ENCODE measurements at places on chromosomes 2 and 18.

GRCh38 chr2:69034845-69035244 is 21.9 kb downstream of the ANTXR1 start:
- DNase-seq = no peak

DNA sequence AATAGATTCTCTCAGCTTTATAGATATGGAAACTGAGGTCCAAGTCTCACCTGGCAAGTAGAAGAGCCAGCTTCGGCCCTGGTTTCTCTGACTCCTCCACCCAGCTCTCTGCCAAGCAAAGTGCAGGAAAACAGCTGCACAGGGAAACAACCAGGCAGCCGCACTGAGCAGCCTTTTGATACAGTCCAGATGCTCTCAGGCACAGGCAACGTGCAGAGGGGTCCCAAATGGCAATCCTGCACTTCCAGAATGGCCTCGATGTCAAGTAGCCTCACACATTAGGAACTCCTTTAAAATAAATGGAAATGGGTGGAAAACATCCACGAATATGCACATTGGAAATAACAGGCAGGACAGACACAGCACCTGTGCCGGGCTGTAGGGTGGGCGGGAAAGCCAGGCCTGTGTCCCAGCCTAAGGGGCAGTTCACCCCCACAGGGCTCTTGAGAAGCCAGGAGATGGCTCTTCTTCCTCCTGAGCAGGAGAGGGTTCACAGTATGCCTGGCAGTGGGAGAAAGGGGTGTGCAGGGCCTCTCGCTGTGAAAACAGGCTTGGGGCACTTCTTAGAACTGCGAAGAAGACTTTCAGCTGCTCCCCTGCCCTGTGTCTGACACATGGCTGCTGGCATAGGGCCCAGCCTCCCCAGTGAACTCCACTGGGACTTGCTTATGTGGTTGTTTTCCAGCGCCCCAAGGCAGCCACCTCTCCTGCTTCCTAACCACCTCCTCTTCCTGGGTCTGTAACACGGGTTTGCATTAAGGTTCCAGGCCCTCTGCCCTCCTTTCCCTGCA is 63.9 kb upstream of the TUBA3E start:
- DNase-seq = no peak

DNA sequence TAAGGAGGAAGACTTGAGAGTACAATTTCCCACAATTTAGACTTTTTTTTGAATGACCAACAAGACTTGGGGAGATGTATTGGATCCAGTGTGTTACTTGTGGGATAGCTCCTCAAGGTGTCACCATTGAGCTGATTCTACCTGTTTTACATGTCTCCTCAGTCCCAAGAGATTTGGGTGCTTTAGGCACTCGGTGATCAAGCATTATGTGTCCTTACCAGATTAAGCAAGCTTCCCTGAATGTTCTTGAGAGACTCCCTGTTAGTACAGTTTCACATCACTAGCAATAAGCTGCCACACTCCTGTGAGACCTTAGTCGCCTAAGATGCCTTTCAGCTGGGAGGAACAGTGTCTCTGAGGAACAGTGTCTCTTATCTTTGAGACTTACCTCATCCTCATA is 384.3 kb upstream of the SYT4 start:
- no peak for DNase-seq

DNA sequence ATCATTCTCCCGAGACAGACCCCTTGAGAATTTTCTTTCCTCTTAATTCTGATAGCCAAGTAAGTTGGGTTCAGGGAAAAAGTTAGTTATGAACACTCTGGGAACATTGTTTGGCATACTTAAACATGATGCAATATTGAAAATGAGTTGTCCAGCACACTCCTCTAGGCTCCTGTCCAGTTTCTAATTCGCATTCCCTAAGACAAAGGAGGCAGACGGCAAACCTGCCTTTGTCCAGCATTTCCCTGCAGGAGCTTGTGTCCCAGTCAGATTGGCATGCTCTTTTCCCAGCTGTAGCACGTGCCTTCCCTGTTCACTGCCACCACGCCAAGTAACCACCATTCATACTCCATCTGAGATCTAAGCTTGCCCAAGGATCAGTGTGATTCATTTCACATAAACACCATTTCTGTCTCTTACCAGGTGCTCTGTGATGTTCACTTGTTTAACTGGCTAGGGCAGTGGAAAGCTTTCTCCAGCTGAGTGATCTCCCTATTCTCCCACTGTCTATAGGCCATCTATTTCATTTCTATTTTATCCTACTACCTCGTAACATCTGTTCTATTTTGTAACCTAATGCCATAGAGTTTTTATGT is 150.0 kb upstream of the EPB41L3 start:
- no peak for DNase-seq

DNA sequence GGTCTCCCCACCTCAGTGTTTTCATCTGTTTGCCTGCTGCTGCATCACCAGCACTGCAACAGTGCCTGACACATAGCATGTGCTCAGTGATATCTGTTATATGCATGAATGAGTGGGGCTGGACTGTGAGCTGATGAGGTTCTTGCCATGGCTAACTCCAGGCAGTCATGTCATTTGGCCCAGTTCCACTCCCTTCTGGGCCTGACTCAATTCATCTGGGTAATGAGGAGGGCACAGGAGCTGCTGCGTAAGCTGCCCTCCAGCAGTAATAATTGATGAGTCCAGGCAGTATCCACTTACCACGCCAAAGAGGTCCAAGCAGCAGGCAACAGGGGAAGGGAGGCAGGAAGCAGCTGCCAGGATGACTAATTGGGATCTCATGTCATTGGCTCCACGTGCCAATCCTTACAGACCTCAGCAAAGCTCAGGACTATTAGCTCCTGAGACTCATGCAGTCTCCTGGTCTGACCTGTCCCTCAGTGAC is 34.1 kb upstream of the MAT2A start:
- DNase-seq = no peak

GRCh38 chr18:8882632-8883408 is 177.5 kb downstream of the MTCL1 start:
- DNase-seq = no peak

DNA sequence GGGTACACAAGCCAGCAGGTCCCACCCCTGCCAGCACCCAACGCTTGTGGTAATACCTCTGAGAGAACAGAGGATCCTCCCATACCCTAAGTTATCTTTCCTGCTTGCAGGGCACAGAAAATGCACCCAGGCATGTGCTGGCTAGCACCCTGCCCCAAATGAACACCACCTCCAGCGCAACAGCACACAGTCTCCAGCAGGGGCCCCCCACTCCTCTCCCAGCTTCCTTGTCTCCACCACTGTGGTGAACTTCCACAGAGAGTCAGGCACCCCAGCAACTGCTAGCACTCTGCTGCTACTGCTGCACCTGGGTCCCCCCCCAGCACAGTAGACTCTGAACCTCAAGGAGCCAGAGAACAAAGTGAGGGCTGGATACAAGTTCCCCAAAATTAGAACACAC is 216.8 kb upstream of the CNTNAP5 start:
- no peak for DNase-seq

DNA sequence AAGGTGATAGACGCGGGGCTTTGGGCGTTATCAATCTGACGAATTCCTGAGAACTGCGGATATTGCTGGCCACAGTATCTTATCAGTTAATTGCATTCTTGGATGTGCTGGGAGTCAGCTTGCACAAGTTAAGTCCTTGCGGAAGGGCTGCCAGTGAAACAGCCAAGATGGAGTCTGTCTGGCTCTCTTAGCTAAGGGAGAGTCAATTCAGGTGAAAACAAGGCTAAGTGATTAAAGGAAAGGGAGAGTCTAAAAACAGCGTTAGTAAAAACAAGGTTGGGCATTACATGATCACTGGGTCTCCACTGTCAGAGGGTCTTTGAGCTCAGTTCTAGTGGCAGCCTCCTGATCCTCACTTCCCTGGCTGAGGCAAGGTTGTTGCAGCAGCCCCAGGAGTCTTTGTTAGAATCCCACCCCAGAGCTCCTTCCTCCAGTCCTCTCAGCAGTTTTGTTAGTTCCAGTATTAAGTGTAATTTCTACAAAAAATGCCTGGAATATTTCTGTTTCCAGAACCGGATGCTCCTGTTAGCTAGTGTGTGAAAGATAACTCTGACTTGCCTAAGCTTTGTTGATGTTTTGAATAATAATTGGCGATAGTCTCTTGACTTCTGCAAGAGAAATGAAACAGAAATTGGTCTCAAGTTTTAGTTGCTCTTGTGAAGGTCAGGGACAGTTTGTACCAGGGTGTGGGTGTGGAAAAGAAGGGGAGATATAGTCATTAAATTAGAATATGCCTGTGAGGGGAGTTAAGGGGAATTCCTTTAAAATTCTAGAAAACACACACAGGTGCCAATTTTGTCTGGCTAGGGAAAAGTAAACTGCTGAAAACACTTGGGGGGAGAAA is 10.6 kb downstream of the CFLAR start:
- no peak for DNase-seq

DNA sequence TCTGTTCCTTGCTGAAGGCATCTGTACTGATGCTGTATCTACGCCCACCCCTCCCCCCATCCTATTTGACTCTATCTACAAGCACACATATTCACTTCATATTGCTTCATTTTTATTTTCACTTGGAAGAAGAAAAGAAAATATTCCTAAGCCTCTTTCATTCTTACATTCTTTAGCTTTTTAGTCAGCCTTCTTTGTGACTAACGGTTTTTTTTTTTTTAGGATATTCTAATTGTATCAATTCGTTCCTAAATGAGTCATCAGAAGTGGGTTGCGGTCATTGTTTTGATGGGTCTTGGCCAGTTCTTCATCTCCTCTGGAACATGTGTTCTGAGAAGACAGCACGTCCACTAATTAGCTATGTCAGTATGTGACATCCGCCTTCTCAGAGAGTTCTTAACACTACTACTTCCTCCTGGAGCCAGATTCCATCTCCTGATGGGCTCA is 88.7 kb downstream of the MYO1B start:
- no peak for DNase-seq

DNA sequence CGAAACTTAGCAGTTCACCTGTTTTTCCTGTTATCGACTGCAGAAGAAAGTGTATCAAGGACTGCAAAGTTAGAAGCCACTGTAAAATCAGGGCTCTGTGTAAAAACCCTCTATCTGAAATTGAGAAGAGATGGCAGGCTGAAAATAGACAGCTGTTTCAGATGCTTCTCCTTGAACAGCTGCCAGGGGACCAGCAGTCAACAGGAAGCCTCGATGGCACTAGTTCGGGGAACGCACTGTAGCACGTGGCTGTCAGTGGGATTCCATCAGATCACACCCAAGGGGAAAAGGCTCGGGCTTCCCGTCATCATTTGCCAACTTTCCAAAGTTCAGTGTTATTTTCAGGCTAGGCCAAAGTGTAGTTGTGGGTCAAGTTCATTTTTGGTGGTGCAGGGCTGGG is 316.9 kb downstream of the TXNL1 start:
- DNase-seq = no peak

- DNase-seq = no peak
Measured at GRCh38 chr2:50753234-50753633, 278.7 kb downstream of the NRXN1 start.

DNA sequence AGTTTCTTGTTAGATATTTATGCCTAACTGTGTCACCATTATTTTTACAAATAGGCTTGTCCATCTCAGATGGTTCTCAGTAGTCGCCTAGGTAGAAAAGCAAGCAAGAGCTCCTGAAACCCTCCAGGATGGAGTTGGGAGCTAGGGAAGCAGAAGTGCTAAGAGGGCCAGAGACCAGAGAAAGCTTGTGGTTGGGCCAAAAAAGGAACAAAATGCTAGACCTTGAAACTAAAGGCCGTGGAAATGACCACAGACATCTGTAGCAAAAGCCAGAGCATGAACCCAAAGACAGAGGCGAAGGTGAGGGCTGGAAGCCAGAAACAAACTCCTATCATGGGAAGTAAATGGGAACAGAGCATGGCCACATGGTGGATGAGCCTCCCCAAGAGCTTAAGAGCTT is 29.9 kb upstream of the RMDN2 start:
- no peak for DNase-seq

DNA sequence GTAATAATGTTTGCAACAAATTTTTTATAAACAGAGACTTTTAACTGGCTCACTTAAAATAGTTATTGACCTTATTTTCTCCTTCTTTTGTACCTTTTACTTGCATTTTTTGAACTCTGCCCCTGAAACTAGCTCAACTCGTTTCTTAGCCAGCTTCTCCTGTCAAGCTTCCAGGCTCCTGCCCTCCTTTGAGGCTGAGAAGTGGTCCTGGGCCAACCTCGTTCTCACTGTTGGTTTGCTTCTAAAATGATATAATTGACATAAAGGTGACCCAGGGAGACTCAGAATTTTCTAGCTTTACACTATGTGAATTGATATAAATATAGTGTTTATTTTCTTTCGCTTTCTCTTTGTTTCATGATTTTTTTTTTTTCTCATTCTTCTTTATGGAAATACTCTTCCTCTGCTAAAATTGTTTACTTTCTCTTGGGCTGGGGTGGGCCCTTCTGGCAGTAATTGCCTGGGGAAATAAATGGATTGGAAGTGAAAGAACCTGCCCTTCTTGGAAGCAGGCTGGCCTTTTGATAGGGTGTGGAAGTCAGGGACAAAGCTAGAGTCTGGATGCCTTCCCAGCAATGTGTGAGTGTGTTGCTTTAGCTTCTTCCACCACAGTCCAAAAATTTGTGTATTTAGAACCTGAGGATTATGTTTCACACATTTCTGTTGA is 30.7 kb downstream of the GPD2 start:
- DNase-seq = no peak

- no peak for DNase-seq
Measured at GRCh38 chr2:24844023-24844685, 50.9 kb downstream of the CENPO start.

DNA sequence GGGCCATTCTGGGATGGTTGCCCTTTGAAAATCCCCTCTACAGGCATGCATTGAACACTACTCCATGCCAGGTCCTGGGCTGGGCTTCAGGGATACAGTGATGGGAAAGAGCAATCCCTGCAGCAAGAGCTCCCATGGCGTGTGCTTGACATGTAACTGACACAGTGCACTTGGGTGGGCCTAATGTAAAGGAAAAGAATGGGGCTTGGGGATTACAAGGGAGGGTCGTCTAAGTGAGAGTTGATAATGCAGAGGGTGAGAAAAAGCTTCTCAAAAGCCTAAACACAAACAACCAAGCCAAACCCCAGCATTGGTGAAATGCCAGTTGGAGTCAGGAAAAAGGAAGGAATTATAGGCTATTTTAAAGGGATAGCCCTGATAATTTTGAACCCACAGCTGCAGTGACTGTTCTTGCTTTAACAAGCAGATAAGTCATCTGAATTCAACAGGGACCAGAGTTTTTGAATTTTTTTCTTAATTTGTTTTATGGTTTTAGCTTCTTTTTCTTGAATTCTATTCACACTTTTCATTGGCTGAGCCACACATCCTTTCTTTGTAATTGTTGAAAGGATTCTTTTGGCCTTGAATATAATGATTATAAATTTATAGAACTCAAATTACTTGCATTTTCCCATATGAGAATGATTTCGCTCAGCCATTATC is 308.7 kb downstream of the LPIN1 start:
- DNase-seq = no peak
